RWPE1 (cell line): ENCODE measurements at places on chromosomes 3 and 15.

DNA sequence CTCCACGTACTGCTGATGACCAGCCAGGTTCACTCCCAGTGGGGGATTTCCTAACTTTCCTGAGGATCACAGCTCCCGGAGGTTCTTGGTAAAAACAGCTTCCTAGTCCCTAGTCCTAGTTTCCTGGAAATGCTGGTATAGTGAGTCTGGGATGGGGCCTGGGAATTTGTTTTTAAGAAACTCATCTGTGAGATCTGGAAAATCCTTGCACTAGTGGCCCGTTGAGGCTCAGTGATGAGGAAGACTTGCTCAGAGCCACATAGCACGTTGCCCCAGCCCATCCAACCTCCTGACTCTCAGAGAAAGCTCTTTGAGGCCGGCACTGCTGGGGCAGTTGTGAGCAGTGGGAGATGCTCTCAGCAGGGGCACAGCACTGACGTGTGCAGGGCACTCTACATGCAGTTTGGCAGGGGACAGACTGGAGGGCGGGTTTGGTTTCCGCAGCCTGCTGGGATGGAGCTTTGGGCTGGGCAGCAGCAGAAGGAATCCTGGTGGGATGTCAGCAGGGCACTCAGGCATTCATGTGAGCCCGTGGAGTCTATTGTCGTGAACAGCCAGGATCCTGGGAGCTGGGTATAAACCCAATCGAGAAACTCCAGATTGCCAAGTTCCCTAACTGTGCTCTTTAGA, 31.6 kb downstream of the SAXO2 start:
- no peak for DNase-seq

DNA sequence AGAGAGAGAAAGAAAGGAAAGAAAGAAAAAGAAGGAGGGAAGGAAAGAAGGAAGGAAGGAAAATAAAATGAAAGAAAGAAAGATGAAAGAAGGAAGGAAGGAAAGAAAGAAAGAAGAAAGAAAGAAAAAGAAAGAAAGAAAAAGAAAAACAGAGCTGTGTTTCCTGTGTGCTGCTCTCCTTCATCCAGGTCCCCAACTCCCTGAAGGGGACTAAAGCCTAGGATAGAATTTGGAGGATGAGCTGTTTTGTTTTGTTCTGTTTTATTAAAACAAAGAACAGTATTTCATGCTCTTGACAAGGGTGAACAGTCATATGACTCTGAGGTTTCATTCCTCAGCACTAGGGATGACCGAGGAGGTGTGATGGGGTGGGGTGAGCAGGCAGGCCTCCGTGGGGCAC, 164.8 kb upstream of the NDN start:
- DNase-seq, result no peak

GRCh38 chr15:40782609-40783227, 12.9 kb downstream of the C15orf62 start:
- DNase-seq, result peak; percentile 74

- DNase-seq, result no peak
Measured at GRCh38 chr15:94008104-94009074, 223.0 kb upstream of the MCTP2 start.
